GM23338 (cell line): ENCODE measurements at places on chromosomes 4 and X.

DNA sequence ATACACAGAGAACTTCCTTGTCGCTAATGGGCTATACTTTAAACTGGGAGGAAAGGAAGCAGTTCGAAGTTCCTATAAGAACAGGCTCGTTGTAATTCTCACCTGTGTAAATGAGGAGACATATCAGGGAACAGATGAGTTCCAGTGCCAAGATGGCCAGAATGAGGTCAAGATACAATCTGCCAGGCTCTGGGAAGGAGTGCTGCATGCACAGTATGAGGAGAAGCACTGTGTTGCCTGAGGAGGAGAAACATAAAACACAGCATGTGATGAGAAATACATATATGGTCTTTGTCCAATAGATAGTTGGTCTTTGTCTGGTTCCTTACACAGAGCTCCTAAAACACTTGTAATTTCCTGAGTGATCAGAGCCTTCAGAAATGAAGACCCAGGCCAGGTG lies 24.3 kb downstream of the TMEM192 start:
- no peak for DNase-seq

DNA sequence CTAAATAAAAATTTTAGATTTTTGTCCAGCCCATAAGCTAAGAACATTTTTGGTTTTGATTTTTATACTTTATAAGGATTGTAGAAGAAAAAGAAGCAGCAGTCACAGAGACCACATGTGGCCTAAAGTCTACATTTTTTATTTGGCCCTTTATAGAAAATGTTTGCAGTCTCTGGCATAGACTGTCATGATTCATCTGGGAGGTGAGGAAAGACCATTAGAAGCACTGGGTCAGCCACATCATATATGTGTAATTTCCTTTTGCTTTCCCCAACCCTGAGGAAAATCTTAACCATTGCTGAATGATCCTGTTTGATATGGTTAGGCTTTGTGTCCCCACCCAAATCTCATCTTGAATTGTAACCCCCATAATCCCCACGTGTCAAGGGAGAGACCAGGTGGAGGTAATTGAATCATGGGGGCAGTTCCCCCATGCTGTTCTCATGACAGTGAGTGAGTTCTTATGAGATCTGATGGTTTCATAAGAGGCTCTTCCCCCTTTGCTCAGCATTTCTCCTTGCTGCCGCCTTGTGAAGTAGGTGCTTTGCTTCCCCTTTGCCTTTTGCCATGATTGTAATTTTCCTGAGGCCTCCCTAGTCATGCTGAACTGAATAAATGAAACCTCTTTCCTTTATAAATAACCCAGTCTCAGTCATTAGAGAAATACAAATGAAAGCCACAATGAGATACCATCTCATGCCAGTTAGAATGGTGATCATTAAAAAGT lies 12.1 kb upstream of the COPS4 start:
- no peak for DNase-seq

GRCh38 chrX:124455966-124456365 lies 109.6 kb downstream of the SH2D1A start:
- DNase-seq = no peak

- DNase-seq = no peak
Measured at GRCh38 chr4:154030746-154031145, 241.9 kb upstream of the SFRP2 start.

DNA sequence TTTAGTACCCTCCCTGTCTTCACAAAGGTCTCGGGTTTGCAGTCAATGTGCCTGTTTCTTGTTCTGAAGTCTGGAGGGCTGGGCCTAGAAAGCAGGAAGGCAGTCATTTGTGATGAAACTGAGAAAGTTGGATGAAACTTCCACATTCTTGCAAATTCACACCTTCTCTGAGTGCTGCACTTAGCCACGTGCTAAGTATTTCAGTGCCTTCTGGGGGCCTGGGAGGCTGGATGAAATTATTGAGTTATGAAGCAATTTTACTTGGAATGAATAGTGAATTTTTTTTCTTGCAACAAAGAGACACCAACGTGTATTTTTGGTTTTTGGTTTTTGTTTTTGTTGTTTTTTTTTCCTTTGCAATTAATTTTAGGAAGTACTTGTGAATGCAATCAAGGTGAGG lies 71.2 kb downstream of the MSX1 start:
- no peak for DNase-seq

GRCh38 chrX:32673193-32673592 lies 538.2 kb downstream of the DMD start:
- DNase-seq = peak; percentile 37

DNA sequence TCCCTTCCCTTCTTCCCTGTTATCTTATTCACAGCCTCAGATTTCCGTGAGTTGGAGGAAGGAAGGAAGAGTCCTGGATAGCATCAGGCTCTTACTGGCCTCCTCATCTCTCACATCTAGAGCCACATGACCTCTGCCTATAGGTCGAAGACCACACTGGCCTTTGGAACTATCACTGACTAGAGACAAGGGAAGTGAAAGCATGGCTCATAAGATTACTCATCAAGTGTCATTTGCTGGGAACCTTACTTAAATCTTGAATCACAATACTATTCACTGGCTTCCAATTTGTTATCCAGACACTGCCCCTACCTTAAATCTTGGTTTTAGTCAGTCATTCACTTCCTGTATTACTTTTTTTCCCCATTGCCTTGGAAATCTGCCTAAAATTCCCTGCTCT lies 61.6 kb upstream of the MTMR8 start:
- DNase-seq = no peak

GRCh38 chr4:173371292-173372192 lies 788 bp downstream of the SAP30 start:
- peak; percentile 69 for DNase-seq

DNA sequence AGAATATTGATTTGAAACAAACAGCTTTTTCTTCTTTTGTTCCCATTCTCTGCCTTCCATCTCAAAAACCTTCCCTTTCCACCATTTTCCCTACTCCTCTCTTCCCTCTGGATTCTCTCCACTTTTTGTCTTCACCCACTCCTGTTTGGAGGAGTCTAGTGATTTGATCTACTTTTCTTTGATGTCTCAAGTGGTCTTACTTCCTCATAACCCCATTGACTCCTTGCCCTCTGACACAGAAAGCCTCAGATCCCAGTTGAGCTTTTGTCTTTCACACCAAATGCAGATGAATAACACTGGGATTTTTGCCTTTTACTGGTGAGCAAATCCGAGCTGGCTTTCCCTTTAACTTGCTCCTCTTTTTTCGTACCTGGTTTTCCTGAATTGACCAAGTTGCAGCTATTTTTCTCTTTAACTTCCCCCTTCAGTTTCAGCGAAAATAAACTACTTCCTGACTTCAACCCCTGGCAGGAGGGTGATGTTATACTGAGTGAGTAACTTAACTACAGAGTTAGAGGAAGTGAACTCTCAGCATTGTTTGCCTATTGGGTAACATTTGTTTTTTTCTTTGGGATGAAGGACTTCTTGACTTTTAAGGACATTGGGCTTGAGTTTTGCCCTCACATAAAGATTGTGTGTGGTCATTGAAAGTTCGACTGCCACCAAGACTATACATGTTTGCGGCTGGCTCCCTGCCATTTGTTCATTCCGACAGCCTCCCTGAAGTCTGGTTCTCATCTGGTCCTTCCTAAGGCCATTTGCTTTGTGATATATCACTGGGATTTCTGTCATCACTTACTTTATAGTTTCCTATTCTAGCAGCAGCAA lies 392.8 kb upstream of the NR3C2 start:
- DNase-seq = peak; percentile 18

DNA sequence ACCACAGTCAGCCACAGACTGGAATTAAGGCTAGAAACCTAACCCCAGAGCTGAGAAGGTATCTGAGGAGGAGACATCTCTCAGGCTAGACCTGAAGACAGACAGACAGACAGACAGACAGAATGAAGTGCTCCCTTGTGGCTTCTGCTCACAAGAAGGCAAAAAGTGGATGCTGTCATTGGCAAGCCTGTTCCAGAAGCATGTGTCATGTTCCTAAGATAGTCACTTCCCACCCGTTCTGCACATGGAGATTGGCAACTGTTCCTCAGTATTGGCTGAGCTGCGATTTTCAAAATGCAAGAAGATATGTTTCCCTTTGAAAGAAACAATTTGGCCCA lies 166.4 kb downstream of the NSUN7 start:
- DNase-seq = no peak

DNA sequence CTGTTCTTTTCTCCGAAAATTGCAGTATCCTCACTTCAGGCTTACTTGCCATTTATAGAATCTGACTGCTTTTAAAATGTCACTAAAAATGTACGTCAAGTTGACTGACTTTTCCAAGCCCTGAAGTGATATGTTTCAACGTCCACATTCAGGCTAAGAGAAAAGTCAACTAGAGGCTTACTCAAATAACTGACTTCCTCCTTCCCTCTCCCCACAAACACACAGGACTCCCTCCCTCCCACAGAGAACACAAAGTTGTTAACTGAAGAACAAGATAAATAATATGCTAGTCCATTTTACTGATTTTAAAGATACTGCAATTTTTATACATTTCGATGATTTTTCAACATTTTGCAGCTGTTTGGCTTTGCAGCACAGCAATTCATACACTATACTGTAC lies 13.8 kb upstream of the CDKL2 start:
- DNase-seq = no peak

GRCh38 chr4:41658163-41658562 lies 90.4 kb downstream of the PHOX2B start:
- peak; percentile 3 for DNase-seq

DNA sequence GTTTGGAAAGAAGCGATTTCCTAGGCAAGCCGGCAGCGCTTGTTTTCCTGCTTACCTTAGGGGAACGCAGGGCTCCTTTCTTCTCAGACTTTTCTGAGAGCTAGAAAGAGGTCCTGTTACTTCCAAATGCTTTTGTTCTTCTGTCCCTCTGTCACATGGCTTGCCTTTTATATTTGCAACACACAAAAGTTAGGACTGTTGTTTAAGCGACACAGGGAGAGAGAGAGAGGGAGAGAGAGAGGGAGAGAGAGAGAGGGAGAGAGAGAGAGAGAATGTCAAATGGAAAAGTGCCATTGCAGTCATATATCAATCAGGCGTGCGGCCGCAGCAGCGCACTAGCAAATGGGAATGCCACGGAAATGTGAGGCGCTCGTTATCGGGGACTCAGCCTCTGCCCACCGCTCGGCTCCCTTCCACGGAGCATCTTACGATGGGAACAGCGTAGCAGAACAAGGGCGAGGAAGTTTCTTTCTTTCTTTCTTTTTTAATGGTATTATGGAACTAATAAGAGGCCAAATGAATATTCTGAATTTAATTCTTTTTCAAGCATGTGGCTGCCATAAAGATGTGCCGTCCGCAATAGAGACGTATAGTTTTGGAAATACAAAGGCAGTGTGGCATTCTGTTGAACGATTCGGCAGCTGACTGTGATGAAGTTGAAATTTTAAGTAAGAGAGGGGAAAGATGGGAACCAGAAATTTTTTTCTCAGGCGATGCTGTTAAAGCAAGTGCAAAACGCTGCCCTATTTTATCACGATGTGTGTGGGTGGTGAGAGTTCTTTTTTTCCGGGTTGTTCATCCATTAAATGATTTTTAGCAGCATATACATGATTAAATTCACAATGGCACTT lies at the start of gene NDP:
TSS of gene NDP (minus strand) at position 142 of the 851 bp plus-strand sequence. CDS start 14,745 bp downstream, outside the sequence.
- peak; percentile 37 for DNase-seq

GRCh38 chrX:72142094-72142793 lies 10.5 kb upstream of the RTL5 start:
- peak; percentile 16 for DNase-seq

DNA sequence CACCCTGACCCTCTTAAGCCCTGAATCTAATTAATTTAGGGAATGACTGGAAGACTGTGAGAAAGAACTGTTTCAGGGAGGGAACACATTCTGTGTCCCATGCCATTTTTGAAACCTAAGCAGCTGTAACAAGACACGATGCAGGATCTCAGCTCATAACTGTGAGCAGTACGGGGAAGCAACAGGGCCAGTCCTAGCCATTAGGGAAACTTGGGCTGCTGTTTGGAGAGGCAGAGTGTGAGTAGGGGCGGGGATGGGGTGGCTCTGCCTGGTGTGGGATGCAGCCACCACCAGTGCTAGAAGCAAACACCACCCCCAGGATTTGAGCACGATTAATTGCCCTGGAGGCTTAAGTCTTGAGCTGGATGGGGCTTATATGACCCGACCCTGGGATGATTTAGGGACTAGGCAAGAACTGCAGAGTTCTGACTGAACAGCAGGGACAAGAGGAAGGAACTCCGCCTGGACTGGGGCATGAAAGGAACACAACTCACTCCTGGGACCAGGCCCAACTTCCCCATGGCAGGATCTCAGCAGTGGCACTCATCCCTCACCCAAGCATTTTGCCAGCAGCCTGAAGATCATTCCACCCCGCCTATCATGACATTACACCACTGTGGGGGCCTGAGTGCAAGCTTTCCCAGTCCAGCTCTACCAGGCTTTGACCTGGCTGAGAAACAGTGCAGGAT lies 43.1 kb downstream of the ATRX start:
- no peak for DNase-seq

DNA sequence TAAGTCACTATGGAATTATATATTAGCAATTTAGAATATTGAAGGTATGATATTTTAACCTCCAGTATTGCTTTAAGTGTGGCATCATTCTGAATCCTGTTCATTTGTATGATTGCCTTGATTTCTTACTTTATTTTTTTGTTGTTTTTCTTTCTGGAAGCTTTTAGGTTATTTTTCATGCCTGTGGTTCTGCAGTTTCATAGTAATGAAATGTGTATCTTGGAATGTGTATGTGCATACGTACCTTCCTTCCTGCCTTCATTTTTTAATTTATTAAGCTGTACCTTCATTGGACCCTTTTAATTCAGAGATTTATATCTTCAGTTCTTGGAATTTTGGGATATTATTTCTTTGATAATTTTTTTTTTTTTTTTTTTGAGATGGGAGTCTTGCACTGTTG lies 22.1 kb downstream of the CPEB2 start:
- no peak for DNase-seq

GRCh38 chrX:15786915-15787314 lies 3.4 kb upstream of the ZRSR2 start:
- no peak for DNase-seq

GRCh38 chr4:118280501-118281218 lies 72.1 kb downstream of the PRSS12 start:
- peak; percentile 80 for DNase-seq

- no peak for DNase-seq
Measured at GRCh38 chr4:184536881-184537248, 62.5 kb upstream of the IRF2 start.

DNA sequence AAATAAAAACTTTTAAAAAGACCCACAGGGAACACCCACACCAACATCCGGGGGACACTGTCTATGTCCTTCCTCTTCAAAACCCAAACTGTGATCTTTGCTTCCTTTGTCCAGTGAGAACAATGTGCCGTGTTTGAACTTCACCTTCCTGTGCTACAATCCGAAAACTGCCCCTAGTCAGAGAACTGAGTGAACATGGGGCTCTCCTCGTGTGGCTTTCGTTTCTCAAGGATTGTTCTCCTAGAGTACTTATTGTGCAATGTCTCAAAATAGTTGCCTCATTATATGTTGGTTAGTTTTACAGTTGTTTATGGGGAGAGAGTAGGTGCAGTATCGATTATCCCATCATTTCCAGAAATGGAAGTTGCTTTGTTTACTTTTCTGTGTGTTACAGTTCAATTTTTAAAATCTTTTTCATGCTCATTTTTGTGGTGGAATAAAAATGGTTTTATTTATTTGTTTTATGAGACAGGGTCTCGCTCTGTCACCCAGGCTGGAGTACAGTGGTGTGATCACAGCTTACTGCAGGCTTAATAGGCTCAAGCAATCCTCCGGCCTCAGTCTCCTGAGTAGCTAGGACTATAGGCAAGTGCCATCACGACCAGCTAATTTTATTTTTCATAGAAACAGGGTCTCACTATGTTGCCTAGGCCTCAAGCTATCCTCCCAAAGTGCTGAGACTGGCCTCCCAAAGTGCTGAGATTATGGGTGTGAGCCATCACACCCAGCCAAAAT lies 29.9 kb downstream of the RBMX start:
- no peak for DNase-seq
